ENCODE measurements at places on chromosomes 3 and 15.

DNA sequence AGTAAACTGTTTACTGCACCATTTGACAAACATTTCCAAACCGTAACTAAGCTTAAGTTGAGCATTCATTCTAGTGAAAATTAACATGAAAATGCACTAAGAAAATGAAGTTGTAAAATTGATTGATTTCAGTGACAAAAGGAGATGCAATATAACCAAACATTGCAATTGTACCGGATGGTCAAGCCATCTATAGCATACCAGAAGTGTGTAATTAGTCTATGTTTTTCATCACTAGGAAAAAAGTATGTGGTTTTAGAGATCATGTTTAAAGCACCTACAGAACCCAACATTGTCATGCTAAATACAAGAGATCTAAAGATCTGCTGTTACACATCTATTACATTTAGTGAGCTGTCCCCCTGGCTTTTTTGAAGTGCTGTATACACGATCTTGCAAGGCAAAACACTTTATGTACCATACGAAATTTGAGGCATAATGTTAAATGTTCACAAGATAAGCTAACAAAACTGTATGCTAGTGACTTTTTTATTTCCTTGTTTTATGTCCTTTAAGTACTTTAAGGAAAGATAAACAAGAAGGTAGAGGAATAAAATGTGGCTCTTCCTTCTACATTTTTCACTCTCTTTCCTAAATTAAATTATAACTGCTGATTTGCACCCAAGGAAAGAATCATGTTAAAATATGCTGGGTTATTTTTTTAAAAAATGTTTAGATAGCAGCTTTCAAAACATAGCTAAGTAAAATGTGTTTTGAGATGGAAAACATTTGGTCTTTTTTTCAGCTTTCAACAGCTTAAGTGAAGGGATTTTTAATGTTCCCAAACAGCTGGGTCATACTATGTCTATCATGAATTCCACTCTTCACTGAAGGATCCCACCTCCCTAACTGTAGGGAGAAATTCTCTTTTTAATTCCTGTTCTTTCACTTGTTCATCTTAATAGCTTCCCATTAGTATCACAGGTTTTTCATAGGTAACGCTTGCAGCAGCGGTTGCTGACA is 498.0 kb downstream of the MECOM start:
- DNase-seq = no peak

DNA sequence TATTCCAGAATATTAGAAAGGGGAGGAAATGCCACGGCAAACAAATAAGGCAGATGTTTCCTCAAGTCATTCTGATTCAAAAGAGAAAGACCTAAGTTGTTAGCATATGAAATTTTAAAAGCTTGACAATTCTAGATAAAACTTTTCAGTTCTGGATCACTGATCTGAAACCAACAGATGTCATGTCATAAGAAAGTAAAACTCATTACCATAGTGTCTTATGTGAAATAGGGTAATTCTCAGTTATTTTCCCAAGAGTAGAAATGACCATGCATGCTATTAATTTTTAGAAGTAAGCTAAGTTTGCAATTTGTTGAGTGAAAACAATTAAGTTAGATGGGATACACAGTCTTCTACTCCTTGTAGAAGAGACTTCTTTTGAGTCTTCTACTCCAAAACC is 630.3 kb downstream of the NAALADL2 start:
- no peak for DNase-seq

DNA sequence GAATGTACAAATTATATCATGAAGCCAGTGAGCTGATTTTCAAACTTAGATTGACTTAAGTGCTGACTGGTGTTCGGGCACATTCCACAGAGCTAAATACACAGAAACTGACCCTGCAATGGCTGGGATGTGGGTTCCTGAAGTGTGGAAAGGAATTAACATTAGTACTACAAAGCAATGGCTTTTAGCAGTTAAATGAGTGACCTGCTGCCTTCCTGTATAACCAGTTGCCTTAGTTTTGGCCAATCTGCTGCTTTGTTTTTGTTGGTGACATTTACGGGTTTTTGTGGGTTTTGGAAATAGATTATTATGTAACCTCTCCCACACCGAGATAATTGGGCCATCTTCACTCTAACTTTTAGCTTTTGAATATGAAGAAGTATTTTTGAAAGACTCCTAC is 2.4 kb upstream of the SKIC8 start:
- no peak for DNase-seq

DNA sequence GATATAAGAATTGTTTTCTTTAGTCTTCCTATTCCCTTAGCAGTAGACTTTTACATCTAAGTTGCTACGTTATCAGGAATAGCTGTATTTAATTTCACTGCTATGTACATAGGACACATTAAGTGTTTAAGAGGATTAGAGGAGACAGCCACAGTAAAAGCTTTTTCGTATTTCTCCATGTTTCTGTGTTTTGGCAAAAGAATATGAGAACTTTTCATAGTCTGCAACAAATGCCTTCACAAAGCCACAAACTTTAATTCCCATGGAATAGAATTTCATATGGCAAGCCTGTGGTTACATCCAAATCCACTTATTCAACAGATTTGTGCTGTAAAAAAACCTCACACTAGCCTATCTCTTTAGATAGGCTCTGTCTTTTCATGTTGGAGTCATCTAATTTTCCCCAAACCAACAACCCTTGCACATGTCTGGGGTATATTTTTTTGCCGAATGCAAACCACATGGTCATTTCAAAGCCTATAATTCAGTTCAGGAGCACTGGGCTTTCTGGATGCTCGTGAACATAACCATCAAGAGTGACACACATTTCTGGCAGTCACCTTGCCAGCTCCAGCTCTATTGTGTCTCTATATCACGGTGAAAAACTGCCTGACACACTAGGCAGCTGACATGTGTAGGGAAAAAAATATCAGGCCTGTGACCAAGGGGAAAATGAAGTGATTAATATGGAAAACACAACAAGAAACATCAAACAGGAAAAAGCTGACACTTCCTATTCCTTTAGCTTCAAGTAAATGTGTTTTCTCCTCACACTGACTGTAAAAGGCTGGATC is 19.2 kb downstream of the PLD1 start:
- DNase-seq = no peak

GRCh38 chr15:99341786-99342185 is 90.5 kb downstream of the LRRC28 start:
- DNase-seq = no peak

DNA sequence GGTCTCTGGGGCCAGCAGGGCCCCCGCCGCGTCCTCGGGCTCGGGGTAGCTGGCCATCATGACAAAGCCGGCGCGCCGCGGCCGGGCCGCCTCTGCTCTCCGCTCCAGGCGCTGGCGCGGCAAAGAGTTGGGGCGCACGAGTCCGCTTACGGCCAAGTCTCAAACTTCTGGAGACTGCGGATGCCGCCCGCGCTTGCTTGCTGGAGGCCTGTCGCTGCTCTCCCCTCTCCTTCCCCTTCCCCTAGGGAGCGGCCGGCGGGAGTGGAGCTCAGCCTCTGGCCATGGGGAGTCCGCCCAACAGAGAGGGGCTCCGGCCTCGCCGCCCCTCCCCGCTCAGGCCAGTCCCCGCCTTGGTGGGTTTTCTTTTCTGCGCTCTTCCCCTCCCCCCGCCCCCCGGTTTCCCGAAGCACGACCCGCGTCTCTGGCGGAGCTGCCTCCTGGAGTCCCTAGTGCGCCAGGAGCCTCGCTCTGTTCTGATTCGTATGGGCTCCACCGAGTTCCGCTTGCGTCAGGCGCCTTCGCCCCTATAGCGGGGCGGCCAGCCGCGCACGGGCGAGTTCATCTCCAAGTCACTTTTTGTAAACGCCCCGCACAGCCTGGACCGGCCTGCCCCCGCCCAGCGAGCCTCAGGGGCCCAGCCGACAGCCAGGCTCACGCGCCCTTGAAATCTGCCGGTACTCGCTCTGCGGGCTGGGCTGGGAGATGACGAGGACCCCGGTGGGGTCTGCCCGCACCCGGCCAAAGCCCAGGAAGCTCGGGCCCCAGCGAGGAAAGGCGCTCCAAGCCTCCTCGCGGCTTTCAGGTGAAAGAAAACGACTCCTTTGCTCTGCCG is at the start of the genes FOXL2 and FOXL2NB:
Gene FOXL2 (minus strand): TSS at position 475 of the 832 bp plus-strand sequence. CDS start 415 bp downstream, at position 60.
Gene FOXL2NB (plus strand): TSS at position 555 of the 832 bp plus-strand sequence. CDS start 148 bp downstream, at position 703.
- DNase-seq = no peak

DNA sequence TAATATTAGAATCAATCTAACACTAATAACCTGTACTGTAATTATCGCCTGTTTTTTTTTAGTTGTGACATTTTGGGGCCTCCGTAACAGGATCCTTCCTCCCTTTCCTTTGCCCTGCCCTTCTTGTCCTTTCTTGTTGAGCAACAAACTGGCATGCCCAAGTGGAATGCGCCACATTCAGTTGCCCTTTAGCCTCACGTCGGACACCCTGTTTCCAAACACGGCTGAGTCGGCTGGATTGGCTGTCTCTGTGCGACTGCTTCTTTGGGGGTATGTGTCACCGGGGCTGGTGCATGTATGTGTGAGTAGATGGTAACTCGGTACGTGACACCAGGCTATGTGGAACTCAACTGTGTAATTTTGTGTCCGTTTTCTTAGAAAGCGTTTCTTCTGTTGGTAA is 24.1 kb downstream of the TRAK1 start:
- no peak for DNase-seq

DNA sequence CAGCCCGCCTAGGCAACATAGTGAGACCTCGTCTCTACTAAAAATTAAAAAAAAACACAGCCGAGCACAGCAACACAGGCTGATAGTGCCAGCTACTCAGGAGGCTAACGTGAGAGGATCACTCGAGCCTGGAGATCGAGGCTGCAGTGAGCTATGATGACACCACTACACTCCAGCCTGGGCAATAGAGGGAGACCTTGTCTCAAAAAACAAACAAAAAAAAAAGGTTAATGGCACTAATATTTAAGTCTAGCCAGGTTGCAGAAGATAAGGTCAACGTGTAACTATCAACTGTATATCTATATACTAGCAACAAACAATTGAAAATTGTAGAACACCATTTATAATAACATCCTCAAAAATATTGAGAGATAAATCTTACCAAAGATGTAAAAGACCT is 75.1 kb downstream of the MYO9A start:
- DNase-seq = no peak

DNA sequence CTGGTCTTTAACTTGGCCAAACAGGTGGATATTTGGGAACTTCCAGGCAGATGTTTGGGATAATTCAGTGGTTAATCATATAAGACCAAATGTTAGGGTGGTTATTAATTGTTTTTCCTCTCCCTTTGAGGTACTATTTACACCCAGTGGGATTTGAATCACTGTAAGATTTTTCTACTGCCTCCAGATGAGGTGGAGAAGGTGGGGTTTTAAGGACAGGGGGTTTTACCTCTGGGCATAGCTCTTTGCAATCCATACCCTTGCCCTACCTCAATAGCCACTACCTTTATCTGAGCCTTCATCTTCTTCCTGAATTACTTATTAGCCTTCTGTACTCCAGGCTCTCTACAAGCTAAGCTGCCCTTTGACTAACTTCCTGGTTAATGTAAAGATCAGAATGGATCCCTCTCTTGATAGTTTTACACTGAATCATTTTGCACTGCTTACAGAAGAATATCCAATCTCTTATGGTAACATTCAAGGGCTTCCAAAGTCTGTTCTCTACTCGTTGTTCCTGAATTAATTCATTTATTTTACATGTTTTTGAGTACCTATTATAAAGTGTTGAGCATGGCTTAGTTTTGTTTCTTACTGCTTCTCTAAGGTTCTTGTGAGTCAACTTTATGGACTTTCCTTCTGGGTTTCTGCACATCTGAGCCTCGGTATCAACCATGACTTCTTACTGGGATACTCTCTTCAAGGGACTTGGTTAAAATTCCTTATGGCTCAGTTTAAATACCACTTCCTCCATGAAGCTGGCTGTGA is 331.2 kb upstream of the TBL1XR1 start:
- no peak for DNase-seq

GRCh38 chr15:100558771-100559254 is 30.1 kb upstream of the CERS3 start:
- no peak for DNase-seq

GRCh38 chr3:69178838-69179739 is 56.7 kb upstream of the LMOD3 start:
- DNase-seq = no peak

DNA sequence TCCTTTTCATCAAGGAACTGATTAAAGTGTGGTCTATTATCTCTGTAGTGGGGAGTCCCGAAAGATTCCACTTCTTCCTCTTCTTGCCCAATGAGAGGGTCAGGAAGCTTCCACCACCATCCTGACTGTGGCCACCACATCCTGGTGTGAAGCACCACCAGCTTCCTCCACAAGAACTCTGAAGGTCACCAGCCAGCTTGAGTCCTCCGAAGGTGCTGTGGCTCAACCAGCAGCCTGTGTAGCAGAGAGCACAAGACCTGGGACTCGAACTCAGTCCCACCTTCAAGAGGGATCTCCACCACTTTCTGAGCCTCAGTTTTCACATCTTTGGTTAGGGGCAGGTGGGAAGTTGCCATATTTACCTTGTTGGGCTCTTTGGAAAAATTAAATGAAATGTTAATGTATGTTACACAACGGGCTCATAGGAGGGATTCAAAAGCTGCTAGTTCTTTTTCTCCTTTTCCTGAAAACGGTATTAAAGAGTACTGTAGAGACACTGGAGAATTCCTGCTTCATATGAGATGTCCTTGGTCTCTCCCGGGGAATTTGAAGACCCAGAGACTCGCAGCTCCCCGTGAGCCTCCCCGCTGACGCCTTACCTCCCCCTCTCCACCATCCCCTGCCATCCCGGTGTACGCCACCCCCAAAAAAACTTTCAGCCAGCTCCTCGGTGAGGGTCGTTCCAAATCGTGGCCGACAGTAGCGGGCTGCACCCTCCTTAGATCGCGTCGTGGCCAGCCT is 816 bp upstream of the ACAN start:
- DNase-seq = no peak

DNA sequence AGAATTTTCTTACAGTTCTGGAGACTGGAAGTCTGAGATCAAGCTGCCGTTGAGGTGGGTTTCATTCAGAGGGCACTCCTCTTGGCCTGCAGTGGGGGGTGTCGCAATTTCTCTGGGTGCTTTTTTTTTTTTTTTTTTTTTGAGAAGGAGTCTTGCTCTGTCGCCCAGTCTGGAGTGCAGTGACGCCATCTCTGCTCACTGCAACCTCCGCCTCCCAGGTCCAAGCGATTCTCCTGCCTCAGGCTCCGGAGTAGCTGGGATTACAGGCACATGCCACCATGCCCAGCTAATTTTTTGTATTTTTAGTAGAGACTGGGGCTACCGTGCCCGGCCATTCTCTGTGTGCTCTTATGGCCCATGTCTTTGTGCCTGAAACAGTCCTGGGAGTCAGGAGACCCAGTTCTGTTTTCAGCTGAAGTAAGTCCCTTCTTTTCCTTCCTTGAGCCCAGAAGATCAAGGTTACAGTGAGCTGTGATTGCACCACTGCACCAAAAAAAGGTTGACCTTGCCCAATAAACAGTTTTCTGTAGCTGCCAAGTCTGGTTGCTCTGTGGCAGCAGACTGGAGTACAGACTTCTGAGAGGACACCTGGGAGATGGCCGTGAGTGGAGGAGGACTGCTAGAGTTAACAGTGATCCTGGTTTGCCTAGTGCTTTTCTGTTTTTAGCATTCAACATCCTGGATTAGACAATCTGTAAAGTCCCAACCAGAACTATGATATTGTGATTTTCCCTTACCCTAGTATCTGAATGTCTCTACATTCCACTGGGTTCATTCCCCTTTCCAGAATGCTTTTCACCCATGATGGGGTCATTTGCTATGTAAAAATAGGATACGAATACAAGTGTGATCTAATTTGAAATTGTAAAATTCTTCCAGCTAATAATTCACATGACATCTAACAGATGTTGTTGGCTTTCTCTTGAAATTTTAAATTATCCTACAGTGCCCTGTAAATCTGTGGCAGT is 76.6 kb upstream of the RNF7 start:
- DNase-seq = no peak
